Activated naive CD4-positive, alpha-beta T cell treated with anti-CD3 and anti-CD28 coated beads for 36 hours (primary cell): ENCODE measurements at places on chromosomes 5 and 9. TPM values are rescaled to one million over a fixed set of nuclear protein-coding genes. Genes with fewer than 3 reads are reported as not detected.

LTC4S gene
- total RNA-seq = not detected

DNA sequence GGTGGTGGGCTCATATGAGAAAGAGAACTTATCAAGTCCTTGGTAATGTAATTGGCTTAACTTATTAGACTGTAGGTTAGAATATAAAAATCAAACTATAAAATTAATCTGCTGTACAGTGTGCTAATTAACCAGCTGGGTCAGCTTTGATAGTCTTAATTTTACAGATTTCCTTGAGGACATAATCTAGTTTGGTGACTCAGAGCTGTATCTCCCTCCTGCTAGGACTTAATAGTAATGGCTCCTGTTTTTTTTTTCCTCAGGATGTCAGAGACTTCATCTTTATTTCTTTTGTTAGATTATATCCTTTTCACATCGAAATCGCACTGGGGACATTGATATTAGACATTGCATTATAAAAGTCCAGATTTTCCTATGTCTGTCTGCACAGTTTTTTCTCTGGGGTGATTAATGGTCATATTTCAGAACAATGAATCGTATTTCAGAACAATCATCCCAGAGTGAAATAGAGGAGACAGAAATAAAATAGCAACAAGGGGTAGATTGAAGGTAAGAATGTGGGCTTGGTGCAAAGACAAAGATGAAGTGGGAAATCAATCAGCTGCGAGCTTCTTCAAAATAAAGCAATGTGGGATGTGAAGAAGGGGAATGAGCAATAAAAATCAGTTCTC, 346.4 kb upstream of the RIOK2 start:
- H3K27me3 ChIP-seq = no peaks in the 10 kb centered on the region
- DNase-seq = no peak
- no peaks in the 10 kb centered on the region for H3K4me1 ChIP-seq
- no peak overlapping the region for H3K4me3 ChIP-seq
- H3K36me3 ChIP-seq = no peaks in the 10 kb centered on the region

DNA sequence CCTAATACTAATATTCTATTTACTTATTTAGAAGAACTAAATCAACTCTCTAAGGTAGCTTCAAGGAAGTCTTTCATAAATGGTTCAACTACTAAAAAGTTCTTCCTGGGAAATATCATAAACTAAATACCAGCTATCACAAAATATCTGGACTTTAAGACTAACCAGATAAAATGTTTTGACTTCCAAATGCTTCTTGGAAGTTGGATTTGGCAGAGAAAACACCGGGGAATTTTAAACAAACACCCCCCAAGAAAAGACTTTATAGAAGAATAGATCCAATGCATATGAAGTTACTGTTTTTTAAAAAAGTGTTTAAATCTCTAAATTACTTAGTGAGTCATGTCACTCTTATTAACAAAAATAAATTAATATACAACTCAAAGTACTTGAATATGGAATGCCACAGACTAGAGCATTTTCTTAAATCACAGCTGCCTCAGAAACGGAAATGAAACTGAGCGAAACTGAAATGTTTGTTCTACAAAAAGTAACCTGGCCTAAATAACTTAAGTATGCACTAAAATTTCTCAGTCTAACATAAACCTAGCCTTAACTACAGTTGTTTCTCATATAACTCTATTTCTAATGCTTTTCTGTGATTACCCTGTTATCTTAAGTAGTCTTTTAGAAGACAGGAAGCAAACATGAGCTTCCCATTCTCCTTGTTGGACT, 6.8 kb downstream of the ABCA1 start:
- no peaks in the 10 kb centered on the region for H3K27me3 ChIP-seq
- DNase-seq = no peak
- H3K36me3 ChIP-seq = peaks cover 4% of the 10 kb centered on the region
- no peak overlapping the region for H3K4me3 ChIP-seq

CA9 gene
- total RNA-seq = 0.38 TPM

TEX48 gene
- total RNA-seq = not detected

GRCh38 chr9:21381448-21382339, 3.5 kb downstream of the IFNA2 start:
- H3K4me1 ChIP-seq = peaks cover 14% of the 10 kb centered on the region
- no peak overlapping the region for H3K27ac ChIP-seq
- peak; percentile 17 for DNase-seq
- H3K27me3 ChIP-seq = peaks cover 32% of the 10 kb centered on the region
- H3K4me3 ChIP-seq = no peak overlapping the region
- H3K36me3 ChIP-seq = no peaks in the 10 kb centered on the region

DNA sequence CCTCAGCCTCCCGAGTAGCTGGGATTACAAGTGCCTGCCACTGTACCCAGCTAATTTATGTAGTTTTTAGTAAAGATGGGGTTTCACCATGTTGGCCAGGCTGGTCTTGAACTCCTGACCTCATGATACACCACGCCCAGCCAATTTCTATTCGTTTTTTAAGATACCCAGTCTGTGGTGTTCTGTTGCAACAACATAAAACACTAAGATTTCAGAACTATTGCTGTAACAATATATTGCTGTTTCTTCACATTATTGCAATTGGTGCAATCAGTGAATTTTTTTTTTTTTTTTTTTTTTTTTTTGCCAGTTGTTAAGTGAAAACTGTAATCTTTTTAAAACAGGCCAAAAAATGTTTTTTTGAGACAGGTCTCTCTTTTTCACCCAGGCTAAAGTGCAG, 9.9 kb downstream of the SRP19 start:
- H3K27me3 ChIP-seq = no peaks in the 10 kb centered on the region
- H3K4me3 ChIP-seq = no peak overlapping the region
- DNase-seq = no peak
- no peak overlapping the region for H3K27ac ChIP-seq
- H3K4me1 ChIP-seq = peaks cover 37% of the 10 kb centered on the region

GRCh38 chr9:10235376-10235775, 377.4 kb downstream of the PTPRD start:
- H3K27ac ChIP-seq = no peak overlapping the region
- H3K4me1 ChIP-seq = no peaks in the 10 kb centered on the region
- H3K27me3 ChIP-seq = no peaks in the 10 kb centered on the region
- no peaks in the 10 kb centered on the region for H3K36me3 ChIP-seq
- DNase-seq = no peak
- H3K4me3 ChIP-seq = no peak overlapping the region

DNA sequence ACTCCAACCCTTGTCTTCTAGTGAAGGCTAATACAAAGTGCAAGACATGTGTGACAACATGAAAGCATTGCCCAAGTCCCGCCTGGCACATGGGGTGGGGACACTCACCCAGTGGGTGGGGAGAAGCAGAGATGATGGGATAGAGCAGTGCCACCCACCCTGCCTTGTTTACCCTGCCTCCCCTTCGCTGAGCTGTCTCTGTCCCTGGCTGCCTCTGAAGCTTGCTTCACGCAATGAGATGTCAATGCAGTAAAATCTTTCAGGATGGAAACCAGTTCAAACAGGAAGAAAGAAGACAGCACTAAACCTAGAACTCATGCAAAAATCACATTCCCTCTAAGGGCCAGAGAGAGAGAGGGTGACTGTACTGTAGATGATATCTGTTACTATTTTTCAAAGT, 148.0 kb downstream of the INSYN2B start:
- H3K27me3 ChIP-seq = no peaks in the 10 kb centered on the region
- DNase-seq = no peak
- no peak overlapping the region for H3K27ac ChIP-seq
- H3K4me3 ChIP-seq = no peak overlapping the region

- peaks cover 1% of the 10 kb centered on the region for H3K36me3 ChIP-seq
- peak overlapping the region; percentile 95 for H3K27ac ChIP-seq
- no peaks in the 10 kb centered on the region for H3K27me3 ChIP-seq
- DNase-seq = peak; percentile 86
Observed at GRCh38 chr5:134526483-134527155, 1.1 kb downstream of the JADE2 start.

GRCh38 chr9:122780026-122780425, 8.7 kb upstream of the OR5C1 start:
- no peak for DNase-seq
- no peaks in the 10 kb centered on the region for H3K36me3 ChIP-seq
- H3K4me1 ChIP-seq = no peaks in the 10 kb centered on the region
- H3K27ac ChIP-seq = no peak overlapping the region
- H3K4me3 ChIP-seq = no peak overlapping the region

PCDHB10 gene
- total RNA-seq = not detected

SHC3 gene
- not detected for total RNA-seq

- no peak for DNase-seq
- no peak overlapping the region for H3K4me3 ChIP-seq
- no peak overlapping the region for H3K27ac ChIP-seq
- no peaks in the 10 kb centered on the region for H3K4me1 ChIP-seq
Observed at GRCh38 chr9:87406543-87407166, 91.0 kb upstream of the DAPK1 start.

- peaks cover 69% of the 10 kb centered on the region for H3K4me1 ChIP-seq
- H3K27me3 ChIP-seq = peaks cover 9% of the 10 kb centered on the region
- H3K4me3 ChIP-seq = no peak overlapping the region
- H3K27ac ChIP-seq = no peak overlapping the region
- peaks cover 11% of the 10 kb centered on the region for H3K36me3 ChIP-seq
Observed at GRCh38 chr9:91418215-91418610, 5.4 kb downstream of the NFIL3 start.

GRCh38 chr5:102895234-102895633, 140.1 kb downstream of the PAM start:
- H3K27ac ChIP-seq = no peak overlapping the region
- no peak for DNase-seq
- peaks cover 2% of the 10 kb centered on the region for H3K36me3 ChIP-seq
- H3K27me3 ChIP-seq = no peaks in the 10 kb centered on the region
- no peak overlapping the region for H3K4me3 ChIP-seq
- no peaks in the 10 kb centered on the region for H3K4me1 ChIP-seq

DNA sequence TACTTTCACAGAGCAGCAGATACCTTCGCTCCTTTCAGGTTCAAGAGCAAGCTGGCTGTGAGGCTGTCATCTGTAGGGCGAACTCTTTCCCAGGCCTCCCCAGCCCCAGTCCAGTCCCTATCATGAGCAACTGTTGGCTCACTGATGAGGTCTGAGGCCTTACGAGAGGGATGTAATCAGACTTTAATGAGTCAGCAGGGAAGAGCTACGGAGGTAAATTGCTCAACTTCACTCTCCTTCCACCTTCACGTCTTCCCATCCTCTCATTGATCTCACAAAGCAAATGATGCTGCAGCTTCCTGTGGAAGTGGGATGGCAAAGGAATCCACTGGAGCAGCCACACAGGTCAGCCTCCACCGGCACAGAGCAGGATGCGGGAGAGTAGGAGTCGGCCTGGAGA, 130.7 kb upstream of the TBCA start:
- no peak overlapping the region for H3K4me3 ChIP-seq
- no peak for DNase-seq
- no peaks in the 10 kb centered on the region for H3K36me3 ChIP-seq
- peaks cover 6% of the 10 kb centered on the region for H3K27me3 ChIP-seq
- H3K4me1 ChIP-seq = no peaks in the 10 kb centered on the region

GRCh38 chr9:127424676-127424999, 456 bp downstream of the ZNF79 start:
- peak overlapping the region; percentile 98 for H3K4me3 ChIP-seq
- H3K36me3 ChIP-seq = peaks cover 25% of the 10 kb centered on the region
- DNase-seq = peak; percentile 52
- peaks cover 49% of the 10 kb centered on the region for H3K4me1 ChIP-seq
- H3K27ac ChIP-seq = peak overlapping the region; percentile 95

TRIM7 gene
- total RNA-seq = 1.6 TPM

DNA sequence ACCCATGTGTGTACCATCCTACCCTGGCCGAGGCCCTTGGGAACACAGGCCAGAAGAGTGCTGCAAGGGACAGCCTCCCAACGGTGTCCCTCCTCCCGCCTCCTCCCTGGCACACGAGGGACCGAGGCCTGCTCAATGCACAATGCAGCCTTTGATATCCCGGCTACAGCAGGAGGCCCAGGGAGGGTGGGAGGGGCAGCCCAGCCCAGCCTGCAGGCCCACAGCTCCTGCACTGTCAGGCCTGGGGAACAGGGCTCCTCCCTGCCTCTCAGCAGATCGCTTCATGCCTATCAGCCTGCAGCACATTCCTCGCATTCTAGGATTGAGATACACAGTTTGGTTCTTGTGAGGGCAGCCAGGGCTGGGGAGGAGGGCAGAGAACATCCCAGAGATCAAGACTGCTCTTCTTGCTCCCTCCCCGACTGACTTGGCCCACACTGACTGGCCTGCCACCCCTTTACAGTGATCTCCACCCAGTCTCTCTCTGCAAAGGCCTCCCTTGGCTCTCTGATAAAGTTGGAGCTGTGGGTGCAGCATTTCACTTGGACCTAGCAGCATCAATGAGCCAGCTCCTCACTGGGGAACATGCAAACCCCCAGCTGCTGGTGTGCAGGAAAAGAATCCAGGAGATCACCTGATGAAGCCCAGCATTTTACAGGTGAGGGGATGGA, at the start of gene SH3TC2:
SH3TC2 (minus strand) TSS at position 46 of the 671 bp plus-strand sequence; CDS start at position 6, 40 bp downstream.
- H3K4me3 ChIP-seq = no peak within 1 kb of the TSS
- no peaks in the 10 kb centered on the region for H3K36me3 ChIP-seq
- no peak within 1 kb of the TSS for H3K27ac ChIP-seq
- no peak for DNase-seq
- H3K4me1 ChIP-seq = no peaks in the 10 kb centered on the region

- DNase-seq = peak; percentile 60
- H3K36me3 ChIP-seq = peaks cover 3% of the 10 kb centered on the region
- peak overlapping the region; percentile 69 for H3K4me3 ChIP-seq
- H3K27ac ChIP-seq = peak overlapping the region; percentile 83
- no peaks in the 10 kb centered on the region for H3K27me3 ChIP-seq
- peaks cover 58% of the 10 kb centered on the region for H3K4me1 ChIP-seq
Observed at GRCh38 chr9:36486933-36487481, 85.7 kb upstream of the MELK start.

DNA sequence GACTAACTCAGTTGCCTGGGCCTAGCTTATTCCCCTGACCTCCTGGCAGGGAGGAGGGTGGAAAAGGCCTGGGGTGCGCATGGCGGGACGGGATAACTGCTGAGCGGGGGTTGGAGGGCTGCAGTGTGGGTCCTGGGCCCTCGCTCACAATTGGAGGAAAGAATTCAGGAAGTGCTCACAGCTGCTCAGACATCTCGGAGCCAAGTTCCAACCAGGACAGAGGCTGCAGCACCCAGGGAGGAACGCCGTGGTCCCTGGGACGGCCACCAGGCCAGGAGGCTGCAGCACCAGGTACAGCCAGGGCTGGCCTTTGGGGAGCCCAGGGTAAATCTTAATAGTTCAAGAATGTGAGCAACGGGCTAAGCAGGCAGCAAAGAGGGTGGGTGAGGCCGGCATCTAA, at the start of gene SPAAR:
SPAAR (plus strand) TSS at position 217 of the 400 bp plus-strand sequence. CDS start 974 bp downstream, outside the sequence.
- H3K36me3 ChIP-seq = no peaks in the 10 kb centered on the region
- no peak within 1 kb of the TSS for H3K4me3 ChIP-seq
- no peak for DNase-seq
- H3K4me1 ChIP-seq = peaks cover 62% of the 10 kb centered on the region

GRCh38 chr9:78300209-78300608, 3.3 kb downstream of the PSAT1 start:
- no peak overlapping the region for H3K27ac ChIP-seq
- H3K27me3 ChIP-seq = no peaks in the 10 kb centered on the region
- DNase-seq = no peak
- peaks cover 30% of the 10 kb centered on the region for H3K4me1 ChIP-seq

GRCh38 chr5:178668579-178668978, 41.7 kb upstream of the CLK4 start:
- H3K4me1 ChIP-seq = peaks cover 7% of the 10 kb centered on the region
- peaks cover 14% of the 10 kb centered on the region for H3K27me3 ChIP-seq
- no peak overlapping the region for H3K4me3 ChIP-seq
- H3K27ac ChIP-seq = no peak overlapping the region
